Fibroblast of skin of back (primary cell): ENCODE measurements at places on chromosomes 16 and 17.

GRCh38 chr17:50107790-50108414, 12.8 kb downstream of the PDK2 start:
- DNase-seq: peak; percentile 60

GRCh38 chr16:24635900-24636610, 93.4 kb upstream of the TNRC6A start:
- peak; percentile 92 for DNase-seq

GRCh38 chr17:41396340-41396739, 1.1 kb downstream of the KRT31 start:
- DNase-seq: no peak

DNA sequence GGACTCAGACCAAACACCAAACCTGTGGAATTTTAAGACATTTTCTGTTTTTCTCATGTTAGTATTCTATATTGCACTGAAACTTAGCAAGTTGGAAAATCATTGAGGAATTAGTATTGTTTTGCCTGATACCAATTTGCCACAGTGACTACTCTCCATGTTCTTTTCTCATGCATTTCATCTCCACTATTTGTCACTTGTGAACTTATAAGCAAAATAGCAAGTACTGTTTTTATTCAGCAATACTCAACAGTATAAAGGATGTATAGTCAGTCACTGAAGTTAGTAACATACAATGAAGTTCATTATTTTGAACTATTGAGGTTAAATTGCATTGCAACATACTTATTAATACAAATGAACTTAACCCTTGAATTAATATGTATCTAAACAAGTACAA, 5.8 kb upstream of the VPS35L start:
- DNase-seq: no peak

GRCh38 chr16:86070484-86070883, 171.5 kb downstream of the IRF8 start:
- no peak for DNase-seq

DNA sequence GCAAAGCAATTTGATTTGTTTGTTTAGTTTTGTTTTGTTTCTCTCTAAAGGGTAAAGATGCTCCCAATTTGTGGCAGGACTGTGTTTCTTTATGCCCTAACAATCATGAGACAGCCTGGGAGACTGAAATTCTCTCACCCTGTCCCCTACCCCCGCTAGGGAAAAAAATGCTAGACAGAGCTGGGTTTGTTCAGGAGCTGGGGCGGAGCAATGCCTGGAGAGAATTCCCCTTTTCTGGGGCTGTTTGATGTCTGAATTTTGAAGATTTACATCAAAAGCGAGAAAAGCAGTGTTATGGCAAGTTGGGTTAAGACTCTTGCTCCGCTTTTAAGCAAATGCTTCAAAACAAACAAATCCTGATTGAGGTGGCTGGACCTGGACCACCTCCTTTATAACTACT, 8.4 kb downstream of the MAF start:
- DNase-seq: no peak

DNA sequence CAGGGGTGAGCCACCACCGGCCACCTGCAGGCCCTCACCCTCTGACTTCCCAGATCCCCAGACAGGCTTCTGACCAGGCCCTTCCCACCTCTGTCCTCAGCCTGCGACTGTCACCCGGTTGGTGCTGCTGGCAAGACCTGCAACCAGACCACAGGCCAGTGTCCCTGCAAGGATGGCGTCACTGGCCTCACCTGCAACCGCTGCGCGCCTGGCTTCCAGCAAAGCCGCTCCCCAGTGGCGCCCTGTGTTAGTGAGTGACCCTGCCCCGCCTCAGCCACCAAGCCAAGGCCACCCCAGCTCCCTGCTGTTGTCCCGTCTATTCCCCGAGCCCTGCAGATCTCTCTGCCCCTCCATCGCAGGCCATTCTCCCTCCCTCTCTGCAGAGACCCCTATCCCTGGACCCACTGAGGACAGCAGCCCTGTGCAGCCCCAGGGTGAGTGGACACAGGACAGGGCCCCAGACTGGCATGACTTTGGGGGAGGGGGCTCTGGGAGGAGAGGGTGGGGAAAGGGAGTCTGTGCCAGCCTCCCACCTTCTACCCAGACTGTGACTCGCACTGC, 1.9 kb downstream of the NTN3 start:
- no peak for DNase-seq

GRCh38 chr17:39643271-39643670, 6.3 kb downstream of the STARD3 start:
- peak; percentile 51 for DNase-seq

- no peak for DNase-seq
Measured at GRCh38 chr17:74712756-74713155, at the start of gene CD300LF. TSS of gene CD300LF (minus strand) at chr17:74712923. CDS start at chr17:74712866, 57 bp downstream.

GRCh38 chr17:60142872-60143499, 6.8 kb upstream of the CA4 start:
- peak; percentile 92 for DNase-seq

DNA sequence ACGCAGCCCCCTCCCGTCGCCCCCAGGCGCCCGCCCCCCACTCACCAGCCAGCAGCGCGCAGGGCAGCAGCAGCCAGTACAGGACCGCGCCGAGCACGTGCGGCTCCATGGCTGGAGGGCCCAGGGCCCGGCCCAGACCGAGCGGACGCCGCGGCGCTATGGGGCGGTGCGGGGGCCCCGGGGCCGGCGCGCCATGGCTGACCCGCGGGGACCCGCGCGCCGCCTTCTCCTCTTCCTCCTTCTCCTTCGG, 239 bp downstream of the PIEZO1 start:
- no peak for DNase-seq

GRCh38 chr16:15620611-15621195, 22.3 kb downstream of the MARF1 start:
- no peak for DNase-seq

GRCh38 chr17:28711723-28712031, at the start of gene PROCA1:
TSS of gene PROCA1 (minus strand) at chr17:28711888. CDS start at chr17:28711660, 228 bp downstream.
- DNase-seq: no peak

DNA sequence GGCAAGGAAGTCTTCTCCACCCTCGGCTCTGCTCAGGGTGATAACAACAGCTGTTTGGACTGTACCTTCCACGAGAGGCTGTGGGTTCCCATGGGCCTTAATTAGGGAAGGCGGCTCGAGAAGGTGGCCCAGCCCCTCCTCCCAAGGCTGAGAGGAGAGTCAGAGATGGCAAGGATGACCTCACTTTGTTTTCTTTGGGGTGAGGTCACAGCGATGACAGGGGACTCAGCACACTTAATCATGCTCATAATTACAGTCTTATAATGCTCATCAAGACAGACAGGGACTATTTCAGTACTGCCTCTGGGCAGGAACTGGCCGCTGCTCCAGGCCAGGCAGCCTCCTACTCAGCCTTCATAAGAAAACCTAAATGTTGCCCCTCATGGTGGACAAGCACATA, 19.7 kb downstream of the WFDC1 start:
- DNase-seq: no peak

DNA sequence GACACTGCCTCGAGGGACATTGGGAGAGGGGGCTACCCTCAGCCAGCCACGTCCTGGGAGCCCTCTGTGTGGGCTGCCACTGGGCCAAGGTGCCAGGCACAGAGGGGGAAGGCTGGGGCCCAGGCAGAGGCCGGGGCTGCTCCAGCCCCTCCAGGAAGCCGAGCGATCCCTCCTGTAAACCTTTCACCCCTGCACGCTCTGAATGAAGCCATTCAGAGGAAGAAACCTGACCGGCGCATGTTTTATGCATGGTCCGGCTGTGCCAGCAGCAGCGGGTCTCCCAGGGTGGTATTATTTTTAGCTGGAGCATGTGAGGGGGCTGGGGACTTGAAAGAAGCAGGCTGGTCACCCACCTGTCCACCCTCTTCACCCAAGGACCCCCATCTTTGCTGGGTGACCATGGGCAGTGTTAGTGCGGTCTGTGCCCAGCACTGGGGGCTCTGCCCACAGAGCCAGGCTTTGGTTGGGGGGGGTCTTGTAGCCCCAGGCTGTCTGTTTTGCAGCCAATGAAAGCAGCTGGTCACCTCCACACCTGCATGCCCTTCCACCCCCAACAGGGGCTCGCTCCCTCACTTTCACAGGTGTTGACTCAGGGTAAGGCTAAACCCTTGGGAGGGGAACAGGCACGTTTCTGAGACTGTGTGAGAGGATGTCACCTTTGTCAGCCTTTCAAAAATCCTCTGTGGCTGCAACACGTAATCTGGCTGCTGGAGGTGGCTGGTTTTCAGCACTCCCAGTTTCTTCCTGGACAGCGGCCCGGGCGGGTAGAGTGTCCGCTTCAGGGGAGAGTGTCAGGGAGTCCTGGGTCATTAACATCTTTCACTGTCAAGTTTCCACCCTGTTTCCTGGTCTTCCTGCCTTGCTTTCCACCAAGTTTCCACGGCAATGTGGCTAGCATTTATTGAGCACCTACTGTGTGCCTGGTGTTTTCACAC, 77.1 kb upstream of the BRD7 start:
- no peak for DNase-seq

GRCh38 chr17:69187294-69187693, 41.3 kb downstream of the ABCA10 start:
- DNase-seq: no peak

GRCh38 chr16:12458591-12459358, 344.9 kb downstream of the CPPED1 start:
- no peak for DNase-seq

DNA sequence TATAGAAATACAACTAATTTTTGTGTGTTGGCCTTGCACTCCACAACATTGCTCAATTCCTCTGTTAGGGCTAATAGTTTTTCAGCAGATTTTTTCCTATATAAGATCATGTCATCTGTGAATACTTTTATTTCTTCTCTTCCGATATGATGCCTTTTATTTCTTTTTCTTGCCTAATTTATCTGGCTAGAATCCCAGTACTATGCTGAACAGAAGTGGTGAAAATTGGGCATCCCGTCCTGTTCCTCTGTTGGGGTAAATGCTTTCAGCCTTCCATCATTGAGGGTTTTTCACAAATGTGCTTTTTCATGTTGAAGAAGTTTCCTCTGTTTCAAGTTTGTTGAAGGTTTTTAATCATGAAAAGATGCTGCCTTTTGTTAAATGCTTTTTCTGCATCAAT, 22.7 kb upstream of the TNFRSF13B start:
- no peak for DNase-seq

GRCh38 chr16:76157629-76158028, 119.6 kb upstream of the CNTNAP4 start:
- DNase-seq: no peak

- peak; percentile 95 for DNase-seq
Measured at GRCh38 chr17:66542967-66543520, 240.6 kb downstream of the PRKCA start.

GRCh38 chr16:78365366-78365765, 265.9 kb downstream of the WWOX start:
- DNase-seq: peak; percentile 28

DNA sequence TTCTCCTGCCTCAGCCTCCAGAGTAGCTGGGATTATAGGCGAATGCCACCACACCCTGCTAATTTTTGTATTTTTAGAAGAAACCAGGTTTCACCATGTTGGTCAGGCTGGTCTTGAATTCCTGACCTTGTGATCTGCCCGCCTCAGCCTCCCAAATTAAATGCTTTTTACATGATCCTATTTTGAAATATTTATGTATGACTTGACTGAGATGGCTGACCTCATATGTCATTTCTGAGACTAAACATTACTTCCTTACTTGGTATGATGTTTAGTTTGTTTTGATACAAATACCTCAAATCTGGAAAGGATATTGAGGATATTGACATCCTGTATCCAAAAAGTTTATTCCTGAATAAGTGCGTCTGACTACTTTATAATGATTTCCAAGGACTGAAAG, 11.9 kb downstream of the CALCOCO2 start:
- peak; percentile 50 for DNase-seq

DNA sequence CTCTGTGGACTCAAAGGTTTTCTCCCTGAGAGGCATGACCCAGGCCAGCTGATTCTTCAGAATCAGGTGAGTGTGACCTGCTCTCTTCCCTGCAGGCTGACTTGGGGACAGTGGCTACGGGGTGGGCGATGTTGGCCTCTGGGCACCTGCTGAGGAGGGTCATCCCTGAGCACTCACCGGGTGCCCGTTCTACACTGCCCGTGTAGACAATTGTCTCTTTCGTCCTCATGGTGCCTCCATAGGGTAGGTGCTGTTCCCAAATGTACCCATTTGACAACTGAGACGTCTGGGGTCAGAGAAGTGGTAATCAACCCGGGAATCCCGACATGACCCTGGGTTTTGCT, 74.8 kb downstream of the GOSR1 start:
- DNase-seq: no peak

- no peak for DNase-seq
Measured at GRCh38 chr16:57610611-57611010, 17.8 kb upstream of the ADGRG1 start.

- DNase-seq: no peak
Measured at GRCh38 chr17:81833921-81834830, 674 bp downstream of the PPP1R27 start.

- DNase-seq: no peak
Measured at GRCh38 chr17:59434429-59434828, 103.0 kb downstream of the YPEL2 start.

DNA sequence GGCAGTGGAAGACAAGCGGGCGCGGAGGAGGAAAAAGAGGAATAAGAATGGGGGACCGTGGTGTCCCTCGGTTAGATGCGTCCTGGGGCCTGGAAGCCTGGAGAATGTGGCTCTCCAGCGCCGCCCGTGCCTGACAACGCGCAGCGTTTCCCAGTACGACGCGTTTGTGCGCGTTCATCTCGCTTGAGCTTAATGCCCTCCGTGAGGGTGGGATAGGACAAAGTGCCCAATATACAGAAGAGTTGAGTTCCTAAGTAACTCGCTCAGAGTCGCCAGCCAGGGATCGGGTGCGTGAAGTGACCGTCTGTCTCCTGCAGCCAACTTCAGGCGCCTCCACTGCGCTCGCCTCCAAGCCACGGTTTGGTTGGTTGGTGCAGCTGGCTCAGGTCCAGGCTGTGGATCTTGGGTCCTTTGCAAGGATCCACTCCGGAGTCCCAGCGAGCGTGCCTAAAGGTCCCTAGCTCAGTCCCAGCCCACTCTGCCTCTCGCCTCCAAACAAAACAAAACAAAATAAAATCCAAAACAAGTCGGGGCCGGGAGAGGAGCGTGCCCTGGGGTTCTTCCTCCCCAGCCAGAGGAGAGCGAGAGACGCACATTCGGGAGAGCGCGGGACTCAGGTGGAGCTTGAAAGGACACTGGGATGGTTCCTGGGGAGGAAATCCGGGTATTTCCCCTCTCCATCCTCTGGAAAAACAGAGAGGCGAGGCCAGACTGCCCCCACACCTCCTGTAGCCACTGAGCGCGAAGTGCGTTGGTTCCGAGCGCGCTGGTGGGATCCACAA, 974 bp downstream of the GALR2 start:
- no peak for DNase-seq

DNA sequence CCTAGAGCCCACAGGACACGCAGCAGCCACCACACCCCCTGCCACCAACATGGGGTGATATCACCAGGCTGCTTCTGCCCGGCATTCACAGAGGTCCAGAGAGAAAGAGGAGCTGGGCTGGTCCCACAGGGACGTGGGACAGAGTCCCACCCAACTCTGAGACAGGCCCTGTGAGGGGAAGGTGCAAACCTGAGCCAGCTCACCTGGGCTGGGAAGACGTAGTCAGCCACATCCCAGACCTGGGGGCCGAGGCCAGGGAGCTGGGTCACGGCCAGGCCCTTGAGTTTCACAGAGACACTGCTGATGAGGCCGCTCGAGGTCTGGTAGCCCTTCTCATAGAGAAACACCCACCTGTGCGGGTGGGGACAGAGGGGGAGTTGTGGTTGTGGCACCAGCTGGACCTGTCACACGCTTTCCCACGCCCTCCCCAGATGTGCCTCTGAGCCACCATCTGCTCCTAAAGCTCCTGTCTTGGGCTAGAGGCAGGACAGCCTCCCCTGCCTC, 11.2 kb downstream of the P2RX1 start:
- no peak for DNase-seq

- DNase-seq: peak; percentile 39
Measured at GRCh38 chr17:61770043-61770442, 93.3 kb downstream of the BRIP1 start.
